ENCODE measurements at places on chromosomes 4 and X.

- DNase-seq: no peak
These were observed 626.5 kb upstream of the GALNTL6 start for GRCh38 chr4:171186700-171187099.

DNA sequence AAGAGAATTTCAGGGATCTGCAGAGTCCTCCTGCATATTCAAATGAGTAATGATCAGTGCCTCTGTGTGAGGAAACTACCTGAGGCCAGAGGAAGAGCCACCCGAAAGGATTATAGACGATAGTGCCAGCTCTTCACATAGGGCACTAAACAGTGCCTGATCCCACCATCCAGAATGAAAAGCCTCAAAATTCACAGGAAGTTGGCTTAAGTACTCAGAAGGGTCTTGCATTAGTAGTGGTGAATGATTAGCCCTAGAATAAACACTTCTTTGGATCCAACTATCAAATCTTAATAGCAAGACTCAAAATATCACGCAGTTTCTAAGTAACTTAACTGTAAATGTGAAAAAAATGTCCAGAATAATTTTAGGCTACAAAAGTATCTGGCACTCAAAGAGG is 324.4 kb downstream of the ZNF674 start:
- DNase-seq: no peak

DNA sequence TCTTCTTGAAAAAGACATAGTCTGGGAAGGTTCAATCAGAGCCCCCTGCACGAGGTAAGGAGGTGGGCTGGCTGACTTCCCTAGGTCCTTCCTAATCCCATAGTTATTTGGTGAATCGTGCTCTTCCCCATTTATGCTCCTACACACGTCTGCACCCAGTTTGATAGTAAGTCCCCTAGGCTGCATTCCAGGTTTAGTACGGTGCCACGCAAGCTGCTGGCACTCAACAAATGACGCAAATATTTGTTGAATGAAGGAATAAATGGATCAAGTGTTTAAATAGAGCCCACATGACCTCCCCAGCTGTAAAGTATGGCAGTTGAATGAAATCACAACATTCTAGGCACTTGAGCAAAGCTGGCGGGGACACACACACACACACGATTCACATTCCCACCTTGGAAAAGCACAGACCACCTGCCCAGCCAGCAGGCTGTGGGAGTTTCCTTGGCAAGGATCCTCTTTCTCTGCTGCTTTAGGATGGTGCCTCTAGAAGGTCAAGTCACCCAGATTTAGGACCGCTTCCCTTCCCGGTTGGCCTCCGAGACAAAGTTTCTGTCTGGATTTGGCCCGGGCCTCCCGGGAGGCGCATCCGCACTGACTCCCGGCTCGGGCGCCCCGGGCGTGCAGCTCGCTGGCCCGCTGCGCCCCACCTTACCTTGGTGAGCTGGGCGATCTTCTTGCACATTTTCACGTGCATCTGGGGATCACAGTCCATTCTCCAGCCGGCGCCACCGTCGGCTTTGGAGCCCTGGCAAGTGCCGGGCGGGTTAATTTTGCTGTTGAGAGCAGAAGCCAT is 721 bp downstream of the FAM184B start:
- no peak for DNase-seq

GRCh38 chr4:73869130-73870055 is at the start of gene CXCL1:
CXCL1 (plus strand) TSS chr4:73869393; CDS start chr4:73869471, 78 bp downstream.
- no peak for DNase-seq

DNA sequence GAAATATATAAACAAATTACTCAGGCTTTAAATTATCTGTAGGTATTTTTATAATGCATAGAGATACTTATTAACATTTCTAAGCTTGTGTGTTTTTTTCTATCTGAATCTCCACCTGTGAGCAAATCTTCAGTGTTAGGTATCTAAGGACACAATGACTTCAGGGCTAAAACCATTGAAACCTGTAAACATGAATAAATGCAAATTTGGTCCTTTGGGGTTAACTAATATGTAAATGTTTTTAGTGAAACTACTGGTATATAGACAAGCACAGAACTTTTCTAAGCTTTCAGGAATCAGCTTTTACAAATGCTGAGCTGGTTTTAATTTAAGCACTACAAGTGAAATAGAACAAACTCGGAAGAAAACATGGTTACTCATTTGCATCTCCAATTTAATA is 147.9 kb downstream of the FBXO8 start:
- no peak for DNase-seq

- DNase-seq: no peak
These were observed 137.8 kb upstream of the HS3ST1 start for GRCh38 chr4:11566444-11567022.

- no peak for DNase-seq
These were observed 247 bp upstream of the PPA2 start for GRCh38 chr4:105474099-105474518.

- no peak for DNase-seq
These were observed 93.3 kb downstream of the HMX1 start for GRCh38 chr4:8778291-8778690.

- DNase-seq: no peak
These were observed 27.0 kb upstream of the PDGFC start for GRCh38 chr4:156998500-156999174.

DNA sequence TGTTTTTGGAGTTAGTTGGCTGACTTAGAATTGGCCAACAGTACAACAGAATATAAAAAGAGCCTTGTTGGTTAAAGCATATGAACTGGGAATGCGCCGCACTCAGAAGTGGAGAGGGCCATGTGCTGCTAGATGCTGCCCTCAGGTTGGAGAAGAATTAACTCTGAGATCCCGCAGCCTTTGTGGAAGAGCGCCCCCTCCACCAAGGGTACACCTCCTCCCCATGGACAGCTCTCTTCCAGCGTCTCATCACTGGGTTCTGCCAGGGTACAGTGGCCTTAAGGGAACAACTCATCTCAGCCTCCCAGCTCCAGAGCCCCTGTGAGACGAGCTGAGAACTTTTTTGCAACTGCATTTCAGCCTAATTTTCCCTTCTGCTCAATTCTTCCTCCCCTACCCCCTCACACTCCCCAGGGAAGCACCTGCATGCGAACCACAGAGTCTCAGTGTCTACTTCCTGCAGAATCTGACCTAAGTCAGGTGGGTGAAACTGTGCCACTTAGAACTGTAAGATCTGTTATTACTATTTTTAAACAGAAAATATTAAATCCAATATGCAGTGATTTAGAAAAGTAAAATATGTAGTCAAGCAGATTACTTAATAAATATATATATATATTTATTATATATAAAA is 380.6 kb downstream of the RAB28 start:
- DNase-seq: no peak

DNA sequence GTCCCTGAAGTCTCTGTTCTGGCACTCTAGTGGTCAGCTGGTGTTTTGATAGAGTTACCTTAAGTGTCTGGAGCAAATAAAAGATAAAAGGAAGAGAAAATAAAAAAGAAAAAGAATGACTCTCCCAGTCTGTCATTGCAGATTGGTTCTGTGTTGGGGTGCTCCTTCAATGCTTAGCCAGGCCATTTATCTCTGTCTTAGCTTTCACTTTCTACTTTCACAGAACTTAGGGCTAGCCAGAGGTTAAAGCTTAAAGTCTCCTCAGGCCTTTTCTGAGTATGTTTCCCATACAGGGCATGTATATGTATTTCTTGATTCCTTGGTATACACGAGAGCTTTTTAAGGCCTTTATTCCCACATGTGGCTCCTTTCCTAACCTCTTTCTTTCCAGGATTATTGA is 83.1 kb upstream of the TEX13D start:
- DNase-seq: no peak

- no peak for DNase-seq
These were observed 48.0 kb upstream of the APELA start for GRCh38 chr4:164828955-164829354.

DNA sequence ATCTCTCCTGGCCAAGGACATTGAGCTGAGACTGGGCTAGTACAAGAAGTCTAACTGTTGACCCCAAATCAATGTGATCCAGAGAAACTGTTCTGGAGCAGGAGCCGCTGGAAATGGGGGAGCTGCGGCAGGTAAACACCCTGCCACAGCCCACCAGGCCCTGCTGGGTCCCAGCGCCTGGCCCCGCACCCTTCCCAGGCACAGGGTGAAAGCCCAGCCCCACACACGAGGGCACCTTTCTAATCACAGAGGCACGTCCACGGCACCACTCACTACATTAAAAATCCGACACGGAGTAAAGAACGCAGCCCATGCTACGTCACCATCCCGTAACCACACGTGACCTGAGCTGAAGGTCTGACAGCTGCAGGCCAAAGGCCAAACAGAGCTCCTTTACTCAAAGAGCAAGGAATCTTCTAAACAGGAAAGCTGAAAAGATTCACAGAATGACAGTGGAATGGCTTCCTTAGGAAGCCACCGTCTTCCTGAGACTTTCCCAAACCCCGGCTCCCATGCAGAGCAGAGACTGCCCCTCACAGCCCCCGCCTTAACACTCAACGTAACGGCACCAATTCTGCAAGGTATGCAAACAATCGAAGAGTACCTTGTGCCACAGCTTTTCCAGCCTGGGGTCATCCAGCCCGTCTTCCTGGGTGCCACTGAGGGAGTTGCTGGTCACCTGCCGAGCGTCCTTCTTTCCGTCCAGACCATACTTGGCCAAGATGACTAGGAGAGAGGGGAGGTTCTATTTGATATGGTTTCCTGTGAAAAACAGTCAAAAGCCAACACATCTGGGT is 12.6 kb downstream of the LRPAP1 start:
- no peak for DNase-seq

- DNase-seq: no peak
These were observed 118.1 kb upstream of the PRR32 start for GRCh38 chrX:126701380-126701779.

DNA sequence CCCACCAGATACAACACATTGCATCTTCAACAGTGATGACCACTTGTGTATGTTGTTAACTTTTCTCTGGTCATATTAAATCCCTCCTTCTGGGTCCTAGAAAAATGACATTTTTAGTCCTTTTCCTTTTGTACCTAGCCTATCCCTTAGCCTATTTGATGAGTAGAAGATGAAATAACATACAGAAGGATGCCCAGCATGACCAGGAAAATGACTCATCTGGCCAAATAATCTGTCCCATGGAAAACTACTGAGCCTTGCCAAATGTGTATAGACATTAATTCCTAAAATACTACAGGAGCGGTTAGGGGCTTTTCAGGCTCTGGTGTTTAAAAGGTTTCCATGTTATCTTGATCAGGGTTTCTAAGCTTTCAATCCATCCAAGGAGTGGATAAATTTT is 129.0 kb upstream of the KCNIP4 start:
- DNase-seq: no peak

DNA sequence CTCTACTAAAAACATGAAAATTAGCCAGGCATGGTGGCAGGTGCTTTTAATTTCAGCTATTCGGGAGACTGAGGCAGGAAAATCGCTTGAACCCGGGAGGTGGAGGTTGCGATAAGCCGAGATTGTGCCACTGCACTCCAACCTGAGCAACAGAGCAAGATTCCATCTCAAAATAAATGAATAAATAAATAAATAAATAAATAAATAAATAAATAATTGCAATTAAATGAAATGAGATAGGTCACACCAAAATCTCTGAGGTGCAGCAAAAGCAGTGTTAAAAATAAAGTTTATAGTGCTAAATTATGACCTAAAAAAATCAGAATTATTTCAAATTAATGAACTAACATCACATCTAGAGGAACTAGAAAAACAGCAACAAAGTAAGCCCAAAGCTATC is 13.6 kb upstream of the CYLC1 start:
- no peak for DNase-seq

- DNase-seq: peak; percentile 72
These were observed at the start of the genes DHRSX and ZBED1 for GRCh38 chrX:2500803-2501558. DHRSX (minus strand) TSS chrX:2500976; CDS start chrX:2500925, 51 bp downstream. ZBED1 (minus strand) TSS chrX:2500976; CDS start chrX:2490719, 10,257 bp downstream.

DNA sequence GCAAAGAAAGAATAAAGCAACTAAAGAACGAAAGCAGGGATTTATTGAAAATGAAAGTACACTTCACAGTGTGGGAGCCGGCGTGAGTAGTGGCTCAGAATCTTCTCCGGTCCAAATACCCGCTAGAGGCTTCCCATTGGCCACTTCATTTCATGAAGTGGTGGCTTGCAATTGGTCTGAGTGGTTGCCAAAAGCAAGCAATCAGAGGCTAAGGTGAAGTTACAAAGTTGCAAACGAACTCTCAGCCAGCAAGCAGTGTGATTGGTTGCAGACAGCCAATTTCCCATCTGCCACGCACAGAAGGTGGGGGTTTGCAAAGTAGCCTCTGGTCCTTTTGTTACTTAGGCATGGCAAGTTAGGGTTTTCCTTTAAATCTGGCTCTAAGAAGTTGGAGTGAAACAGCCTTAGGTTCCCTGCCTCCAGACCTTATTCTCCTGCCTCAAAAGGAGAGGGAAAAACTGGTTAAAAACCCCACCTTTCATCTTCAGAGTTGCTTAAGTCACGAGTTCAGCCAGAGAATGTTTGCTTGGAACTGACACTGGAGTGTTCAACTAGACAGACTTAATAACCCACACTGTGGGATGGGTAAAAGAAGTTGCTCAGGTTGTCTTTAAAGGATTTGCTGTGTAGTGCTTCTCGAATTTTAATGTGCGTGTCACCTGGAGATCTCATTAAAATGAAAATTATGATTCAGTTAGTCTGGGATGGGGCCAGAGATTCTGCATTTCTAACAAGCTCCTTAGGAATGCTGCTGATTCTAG is 6.9 kb upstream of the CLOCK start:
- DNase-seq: no peak

DNA sequence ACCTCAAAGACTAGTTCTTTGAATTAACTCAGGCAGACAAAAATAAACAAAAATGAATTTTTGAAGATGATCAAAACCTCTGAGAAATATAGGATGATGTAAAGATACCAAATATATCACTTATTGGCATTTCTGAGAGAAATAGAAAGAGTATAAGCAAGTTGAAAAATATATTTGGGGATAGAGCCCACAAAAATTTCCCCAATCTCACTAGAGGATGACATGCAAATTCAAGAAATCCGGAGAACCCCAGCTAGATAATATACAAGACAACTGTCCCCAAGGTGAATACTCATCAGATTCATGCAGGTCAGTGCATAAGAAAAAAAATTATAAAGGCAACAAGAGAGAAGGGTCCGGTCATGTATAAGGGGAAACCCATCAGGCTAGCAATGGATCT is 129.1 kb downstream of the CXXC4 start:
- DNase-seq: no peak

GRCh38 chrX:37371578-37371991 is 22.4 kb downstream of the PRRG1 start:
- DNase-seq: no peak

- no peak for DNase-seq
These were observed 85.2 kb upstream of the STS start for GRCh38 chrX:7062276-7062675.

- DNase-seq: no peak
These were observed 138.6 kb upstream of the CPEB2 start for GRCh38 chr4:14863418-14864364.

DNA sequence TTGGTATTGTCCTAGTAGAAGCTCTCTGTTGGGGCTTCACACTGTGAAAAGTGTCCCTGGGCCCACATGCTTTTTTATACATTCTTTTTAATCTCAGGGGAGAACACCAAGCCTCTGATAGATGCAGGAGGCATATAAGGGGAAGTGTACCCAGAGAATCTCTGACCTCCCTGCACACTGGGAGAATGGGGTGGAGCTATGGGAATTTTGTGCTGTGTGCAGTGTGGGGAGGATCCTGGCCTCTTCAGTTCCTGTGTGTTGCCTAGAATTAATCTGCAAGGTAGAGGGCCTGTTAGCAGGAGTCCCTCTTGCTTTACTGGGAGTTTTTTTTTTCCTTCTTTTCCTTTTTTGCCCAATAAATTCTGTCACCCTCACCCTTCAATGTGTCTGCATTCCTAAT is 49.2 kb upstream of the SPIN4 start:
- no peak for DNase-seq

GRCh38 chr4:40238700-40239548 is 42.1 kb downstream of the RHOH start:
- DNase-seq: no peak
